ENCODE measurements at places on chromosomes 1 and 21.

DNA sequence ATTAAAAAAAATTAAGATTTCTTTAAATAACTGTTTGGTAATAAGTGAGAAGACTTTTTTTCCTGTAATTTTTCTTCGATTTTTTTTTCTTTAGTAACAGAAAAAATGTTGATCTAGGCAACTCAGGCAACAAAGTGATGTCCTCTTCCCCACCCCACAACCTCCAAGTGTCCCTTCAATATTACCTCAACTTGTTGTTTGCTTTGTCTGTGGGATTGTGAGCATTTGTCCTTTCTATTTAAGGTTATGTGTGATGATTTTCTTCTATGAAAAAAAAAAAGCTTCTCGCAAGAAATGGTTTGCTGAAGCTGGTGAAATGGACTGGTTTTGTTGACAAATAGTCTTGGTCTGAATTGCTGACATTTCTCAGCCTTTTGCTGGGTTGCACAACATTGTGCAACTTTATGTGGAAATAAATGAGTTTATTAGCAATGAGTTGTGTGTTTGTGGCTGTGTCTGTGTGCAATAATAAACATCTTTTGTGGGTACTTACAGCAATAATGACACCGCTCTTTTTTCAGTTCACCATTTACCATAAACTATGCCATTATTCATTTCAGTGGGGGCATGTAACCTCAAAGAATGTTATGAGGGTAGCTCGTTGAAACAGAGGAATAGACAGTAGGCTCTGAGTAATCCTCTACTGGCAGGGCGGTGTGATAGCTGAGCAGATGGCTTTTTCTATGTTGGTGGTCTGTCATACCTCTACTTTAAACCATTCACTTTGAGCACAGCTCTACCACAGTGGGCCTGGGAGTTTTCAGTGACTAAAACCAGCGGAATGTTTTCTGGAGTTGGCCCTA is 218.4 kb downstream of the HLX start:
- DNase-seq = peak; percentile 95

GRCh38 chr1:181077576-181078242 is 10.8 kb upstream of the IER5 start:
- peak; percentile 43 for DNase-seq

- peak; percentile 18 for DNase-seq
Observed at GRCh38 chr1:27318596-27318995, 3.4 kb upstream of the TMEM222 start.

DNA sequence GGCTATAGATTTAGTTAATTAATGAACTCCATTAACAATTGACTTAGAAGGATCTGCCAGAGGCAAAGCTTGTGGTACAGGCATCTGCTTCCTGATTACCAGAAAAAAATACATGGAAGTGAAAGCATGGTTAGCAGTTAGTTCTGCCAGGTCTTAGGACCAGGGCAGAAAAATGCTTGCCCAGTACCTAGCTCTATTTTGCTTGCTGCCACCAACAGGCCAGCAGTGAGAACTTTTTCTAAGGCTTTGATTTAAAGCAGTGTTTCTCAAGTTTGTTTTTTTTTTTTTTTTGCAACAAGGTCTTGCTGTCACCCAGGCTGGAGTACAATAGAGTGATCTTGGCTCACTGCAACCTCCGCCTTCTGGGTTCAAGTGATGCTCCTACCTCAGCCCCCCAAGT is 16.4 kb upstream of the MTF1 start:
- peak; percentile 49 for DNase-seq

GRCh38 chr1:26768755-26769154 is 19.0 kb upstream of the PIGV start:
- DNase-seq = peak; percentile 88

GRCh38 chr1:161215076-161215475 is at the start of gene FCER1G:
FCER1G (plus strand) TSS chr1:161215295; CDS start chr1:161215322, 27 bp downstream.
- no peak for DNase-seq

GRCh38 chr1:11641776-11642305 is 12.4 kb downstream of the FBXO2 start:
- DNase-seq = no peak

GRCh38 chr21:33247599-33247998 is 17.9 kb downstream of the IFNAR2 start:
- DNase-seq = no peak

GRCh38 chr1:175734642-175735041 is 8.8 kb downstream of the TNR start:
- DNase-seq = no peak

- no peak for DNase-seq
Observed at GRCh38 chr1:4585705-4586104, 68.7 kb upstream of the AJAP1 start.

DNA sequence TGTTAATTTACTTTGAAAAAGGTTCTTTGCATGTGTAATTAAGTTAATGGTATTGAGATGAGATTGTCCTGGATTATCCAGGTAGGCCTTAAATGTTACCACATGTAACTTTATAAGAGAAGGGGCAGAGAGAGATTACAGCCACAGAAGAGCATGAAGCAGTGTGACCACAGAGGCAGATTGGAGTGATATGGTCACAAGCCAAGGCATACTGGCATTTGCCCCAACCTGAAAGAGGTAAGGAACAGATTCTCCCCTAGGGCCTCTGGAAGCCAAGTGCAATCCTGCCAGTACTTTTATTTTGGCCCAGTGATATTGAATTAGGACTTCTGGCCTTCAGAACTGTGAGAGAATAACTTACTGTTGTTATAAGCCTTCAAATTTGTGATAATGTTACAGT is 23.0 kb downstream of the RNF2 start:
- no peak for DNase-seq

GRCh38 chr1:186780076-186780475 is 48.7 kb upstream of the PLA2G4A start:
- DNase-seq = no peak

DNA sequence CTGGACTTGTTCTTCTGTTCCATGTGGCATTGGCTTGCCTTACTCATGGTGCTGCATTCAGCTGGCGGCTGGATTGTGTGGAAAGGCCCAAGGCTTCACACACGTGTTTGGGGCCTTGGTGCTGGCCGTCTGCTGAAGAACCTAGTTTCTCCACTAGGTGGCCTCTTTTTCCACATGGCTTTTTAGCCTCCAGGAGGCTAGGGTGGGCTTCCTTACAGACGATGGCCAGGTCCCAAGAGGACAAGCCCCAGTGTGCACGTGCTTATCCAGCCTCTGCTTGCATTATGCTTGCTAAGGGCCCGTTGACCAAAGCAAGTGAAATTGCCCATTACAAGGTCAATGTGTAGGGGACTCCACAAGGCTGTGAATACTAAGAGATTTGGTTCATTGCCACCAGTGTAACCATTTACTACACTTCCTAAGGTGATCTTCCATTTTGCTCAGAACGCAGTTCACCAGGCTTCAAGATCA is 47.5 kb upstream of the FOXO6 start:
- no peak for DNase-seq

DNA sequence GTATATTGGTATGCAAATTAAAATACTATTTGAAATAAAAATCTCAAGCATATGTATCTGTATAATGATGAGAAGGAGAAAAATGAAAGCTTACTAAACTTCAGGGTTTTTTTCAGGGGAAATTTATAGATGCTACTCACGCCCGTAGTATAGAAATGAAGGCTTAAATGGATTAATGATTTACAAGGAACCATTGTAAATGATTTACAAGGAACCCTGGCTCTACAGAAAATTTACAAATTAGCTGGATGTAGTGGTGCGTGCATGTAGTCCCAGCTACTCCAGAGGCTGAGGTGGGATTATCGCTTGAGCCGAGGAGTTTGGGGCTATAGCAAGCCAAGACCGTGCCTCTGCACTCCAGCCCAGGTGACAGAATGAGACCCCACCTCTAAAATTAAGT is 150.5 kb downstream of the PCBP3 start:
- no peak for DNase-seq

GRCh38 chr1:188642704-188643103 is 1814.0 kb downstream of the PLA2G4A start:
- no peak for DNase-seq

GRCh38 chr1:51506537-51506936 is 12.5 kb downstream of the EPS15 start:
- DNase-seq = peak; percentile 60

DNA sequence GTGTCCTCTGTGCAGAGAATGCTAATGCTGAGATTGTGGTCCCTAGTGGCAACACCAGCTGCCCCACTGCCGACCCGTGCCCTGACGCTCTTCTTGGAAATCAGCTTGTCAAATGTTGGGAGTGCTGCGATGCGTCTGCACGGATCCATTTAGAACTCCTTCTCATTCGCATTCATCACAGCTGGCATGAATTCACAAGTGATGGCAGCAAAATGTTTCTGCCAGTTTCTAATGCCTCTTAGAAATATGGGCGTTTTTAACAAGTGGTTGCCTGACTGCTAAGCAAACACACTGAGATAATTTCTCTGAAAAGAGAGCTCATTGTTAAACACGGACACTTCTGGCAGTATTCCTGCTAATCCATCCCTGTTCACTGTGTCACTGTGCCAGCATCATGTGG is 131.9 kb upstream of the KCNJ6 start:
- DNase-seq = no peak

GRCh38 chr1:29202053-29202452 is 20.4 kb upstream of the SRSF4 start:
- no peak for DNase-seq

- DNase-seq = no peak
Observed at GRCh38 chr1:204721373-204722055, 36.0 kb upstream of the LRRN2 start.

DNA sequence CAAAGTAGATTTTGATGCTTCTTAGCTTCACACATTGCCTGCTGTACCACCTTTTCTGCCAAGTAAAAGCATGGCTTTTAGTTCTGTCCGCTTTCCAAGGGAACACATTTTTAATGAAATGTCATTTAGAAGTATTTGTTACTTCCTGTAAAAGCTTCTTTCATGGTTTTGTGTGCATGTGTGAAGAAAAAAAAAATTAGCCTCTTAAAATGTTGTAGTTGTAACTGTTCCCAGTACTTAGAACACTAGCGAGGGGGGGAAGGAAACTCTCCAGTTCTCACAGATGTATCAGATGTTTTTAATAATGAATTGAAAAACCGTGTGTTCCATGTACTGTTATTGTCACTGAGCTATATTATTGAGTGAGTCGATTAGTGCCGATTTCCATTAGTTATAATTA is 568.3 kb upstream of the ADGRL2 start:
- DNase-seq = no peak

- DNase-seq = no peak
Observed at GRCh38 chr1:67609577-67610341, 75.2 kb upstream of the GADD45A start.

GRCh38 chr1:114458237-114458777 is 52.7 kb downstream of the TRIM33 start:
- DNase-seq = peak; percentile 44

- DNase-seq = no peak
Observed at GRCh38 chr1:26546375-26546774, 16.8 kb downstream of the RPS6KA1 start.

DNA sequence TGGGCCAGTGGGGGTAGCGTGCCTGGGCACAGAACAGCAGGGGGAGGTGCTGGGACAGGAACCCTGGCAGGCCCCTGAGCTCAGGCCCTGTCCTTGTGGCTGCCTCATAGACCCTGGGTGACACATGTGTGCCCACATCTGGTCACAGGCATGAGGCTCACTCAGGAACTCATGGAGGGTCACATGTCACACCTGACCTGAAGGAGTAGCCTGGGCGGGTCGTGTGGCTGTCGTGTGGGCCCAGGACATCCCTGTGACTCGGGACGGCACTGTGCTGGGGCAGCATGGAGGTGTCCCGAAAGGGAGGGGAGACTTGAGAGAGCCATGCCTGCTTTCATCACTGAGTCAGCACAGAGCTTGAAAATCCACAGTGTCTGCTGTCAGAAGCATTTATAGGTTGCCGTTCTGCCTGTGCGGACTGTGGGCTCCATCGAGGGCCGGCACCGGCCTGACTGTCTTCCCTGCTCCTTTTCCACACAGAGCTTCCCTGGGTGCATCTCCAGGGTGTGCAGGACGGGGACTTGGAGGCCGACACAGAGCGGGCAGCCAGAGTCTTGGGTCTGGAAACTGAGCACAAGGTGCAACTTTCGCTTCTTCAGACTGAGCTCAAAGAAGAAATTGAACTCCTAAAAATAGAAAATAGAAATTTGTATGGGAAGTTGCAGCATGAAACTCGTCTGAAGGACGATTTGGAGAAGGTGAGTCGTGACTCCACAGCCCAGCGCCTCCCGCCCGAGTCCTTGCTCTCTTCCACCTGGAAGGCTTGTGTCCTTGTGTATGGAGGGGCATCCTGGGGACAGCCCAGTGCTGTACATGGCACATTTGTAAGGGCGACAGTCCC is 32.8 kb downstream of the PCNT start:
- DNase-seq = no peak

GRCh38 chr1:196690582-196690981 is 38.7 kb downstream of the CFH start:
- DNase-seq = no peak

GRCh38 chr1:59570524-59570923 is 244.2 kb upstream of the HOOK1 start:
- no peak for DNase-seq

DNA sequence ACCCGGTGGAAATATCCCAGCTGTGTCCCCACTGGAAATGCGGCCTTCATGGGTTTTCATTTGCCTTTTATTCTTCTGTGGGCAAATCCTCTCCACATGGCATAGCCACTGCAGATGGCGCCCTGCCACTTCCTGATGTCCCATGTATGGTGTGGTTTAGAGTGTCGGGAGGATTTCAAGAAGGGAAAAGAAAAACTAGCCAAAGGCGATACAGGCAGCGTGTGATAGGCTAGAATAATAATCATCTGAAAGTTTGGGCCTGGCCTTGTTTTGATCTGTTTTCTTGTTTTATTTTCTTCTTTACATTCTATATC is 123.6 kb downstream of the PEX14 start:
- no peak for DNase-seq

DNA sequence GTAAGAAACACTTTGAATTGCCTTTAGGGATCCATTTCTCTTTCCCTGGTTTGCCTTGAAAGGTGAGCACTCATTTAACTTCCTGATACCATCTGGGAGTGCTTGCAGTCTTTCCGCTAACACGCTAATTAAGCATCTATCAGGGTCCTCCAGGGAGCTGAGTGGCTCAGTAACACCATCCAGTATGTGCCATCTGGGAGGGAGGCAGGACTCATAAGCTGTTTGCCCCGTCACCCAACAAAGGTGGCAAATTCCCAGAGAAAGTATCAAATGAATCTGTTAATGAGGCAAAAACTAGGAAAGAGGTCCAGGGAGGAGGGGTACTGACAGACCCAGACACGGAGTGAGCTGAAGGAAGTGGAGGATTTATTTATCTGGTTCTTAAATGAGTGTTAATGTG is 430.9 kb downstream of the HLX start:
- no peak for DNase-seq

DNA sequence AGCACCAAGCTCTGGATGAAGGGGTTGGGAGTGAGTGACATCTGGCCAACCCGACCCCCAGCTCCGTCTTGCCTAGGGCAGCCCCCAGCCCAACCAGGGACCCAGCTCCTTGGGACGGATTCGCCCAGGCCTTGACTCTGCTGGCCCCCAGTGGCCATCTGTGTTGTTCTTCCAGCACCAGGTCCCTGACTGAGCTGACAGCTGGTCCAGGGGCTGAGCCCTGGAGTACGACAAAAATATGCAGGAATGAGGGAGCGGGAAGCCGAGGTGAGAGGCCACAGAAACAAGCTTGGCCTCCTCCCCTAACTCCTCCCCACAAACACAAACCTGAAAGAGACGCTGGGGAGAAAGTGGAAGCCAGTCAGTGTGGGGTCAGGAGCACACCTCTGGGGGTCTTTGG is 55.0 kb upstream of the PAX7 start:
- no peak for DNase-seq

- DNase-seq = no peak
Observed at GRCh38 chr1:198660341-198661261, 21.8 kb downstream of the PTPRC start.

- no peak for DNase-seq
Observed at GRCh38 chr1:12478612-12478985, 139.4 kb downstream of the DHRS3 start.

GRCh38 chr21:46049890-46050667 is 47.8 kb upstream of the COL6A2 start:
- DNase-seq = no peak
